Right atrium auricular region (tissue), 2 donors: ENCODE measurements at places on chromosomes 6 and 20.

GRCh38 chr6:7526755-7527154, 14.7 kb upstream of the DSP start:
- H3K4me1 ChIP-seq, result no peaks in the 10 kb centered on the region
- H3K36me3 ChIP-seq, result no peaks in the 10 kb centered on the region
- H3K4me3 ChIP-seq, result no peak overlapping the region
- no peaks in the 10 kb centered on the region for H3K27me3 ChIP-seq
- H3K27ac ChIP-seq, result no peak overlapping the region
- no peak for DNase-seq

DNA sequence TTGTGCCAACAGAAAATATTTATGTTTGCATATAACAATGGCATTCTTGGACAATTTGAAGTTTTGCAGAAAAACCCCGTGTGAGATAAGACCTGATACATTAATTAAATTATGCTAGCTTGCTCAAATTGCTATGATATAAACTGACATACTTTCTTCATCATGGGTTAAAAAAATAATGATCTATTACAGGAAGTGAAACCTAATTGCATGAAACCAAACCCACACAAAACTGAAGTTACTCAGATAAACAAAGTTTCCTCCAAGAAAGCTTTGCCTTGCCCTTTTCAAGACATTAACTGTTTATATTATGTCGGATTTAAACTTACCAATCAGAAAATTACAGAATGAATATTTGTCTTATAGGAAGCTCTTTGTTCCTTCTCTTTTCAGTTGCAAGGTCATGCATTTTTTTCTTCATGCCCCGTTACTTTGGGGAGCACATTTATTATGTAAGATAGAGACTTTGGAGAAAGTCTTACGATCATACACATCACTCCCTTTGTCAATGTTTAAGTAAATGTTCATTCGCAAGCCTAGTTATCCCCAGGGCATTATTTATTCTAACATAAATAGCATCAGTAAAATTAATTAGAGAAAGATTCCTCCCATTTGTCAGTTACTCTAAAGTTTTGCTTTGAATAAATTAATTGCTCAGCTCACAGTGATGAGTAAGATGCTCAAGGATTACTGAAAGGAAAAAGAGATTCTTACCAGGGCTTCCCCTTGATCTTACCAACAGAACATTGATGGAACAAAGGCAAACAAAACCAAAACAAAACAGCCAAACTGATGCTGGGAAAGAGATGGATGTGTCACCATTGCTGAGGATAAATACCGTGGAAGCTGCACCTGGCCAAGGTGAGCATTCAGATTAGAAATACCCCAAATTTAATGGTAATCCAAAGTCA, 14.8 kb upstream of the TMEM244 start:
- H3K27ac ChIP-seq, result no peak overlapping the region
- H3K36me3 ChIP-seq, result no peaks in the 10 kb centered on the region
- H3K27me3 ChIP-seq, result no peaks in the 10 kb centered on the region
- H3K4me1 ChIP-seq, result no peaks in the 10 kb centered on the region

- H3K4me3 ChIP-seq, result no peak overlapping the region
- no peak overlapping the region for H3K27ac ChIP-seq
- DNase-seq, result no peak
- no peaks in the 10 kb centered on the region for H3K36me3 ChIP-seq
Observed at GRCh38 chr6:82801083-82801482, 264.6 kb downstream of the UBE3D start.

DNA sequence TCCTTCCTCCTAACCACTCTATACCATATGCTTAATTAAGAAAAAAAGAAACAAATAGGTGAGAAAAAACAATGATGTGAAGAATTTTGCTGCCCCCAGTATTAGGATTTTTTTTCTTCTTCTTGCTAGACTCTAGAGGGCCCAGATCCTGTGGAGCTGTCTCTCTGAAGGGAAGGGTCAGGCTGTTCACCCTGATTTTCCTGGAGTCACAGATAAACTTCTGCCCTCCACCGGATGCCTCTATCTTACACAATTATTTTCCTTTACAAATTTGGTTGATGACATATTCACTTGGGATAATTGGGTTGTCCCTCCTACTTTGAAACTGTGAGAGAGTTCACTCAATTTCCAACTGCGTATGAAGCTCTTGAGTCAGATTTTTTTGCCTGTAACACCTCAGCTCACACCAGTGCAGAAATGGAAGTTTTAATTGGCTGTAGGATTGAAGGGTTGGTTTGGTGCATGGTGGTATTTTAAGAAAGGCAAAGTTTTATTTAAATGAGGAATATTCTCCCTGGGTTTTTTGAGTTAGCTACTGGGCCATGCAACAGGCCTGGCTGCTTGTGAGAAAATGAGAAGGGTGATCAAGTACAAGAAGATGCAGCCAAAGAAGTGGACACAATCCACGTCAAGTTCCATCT, 73.7 kb upstream of the ESR1 start:
- no peak overlapping the region for H3K4me3 ChIP-seq
- no peaks in the 10 kb centered on the region for H3K4me1 ChIP-seq
- no peaks in the 10 kb centered on the region for H3K27me3 ChIP-seq
- no peak for DNase-seq

DNA sequence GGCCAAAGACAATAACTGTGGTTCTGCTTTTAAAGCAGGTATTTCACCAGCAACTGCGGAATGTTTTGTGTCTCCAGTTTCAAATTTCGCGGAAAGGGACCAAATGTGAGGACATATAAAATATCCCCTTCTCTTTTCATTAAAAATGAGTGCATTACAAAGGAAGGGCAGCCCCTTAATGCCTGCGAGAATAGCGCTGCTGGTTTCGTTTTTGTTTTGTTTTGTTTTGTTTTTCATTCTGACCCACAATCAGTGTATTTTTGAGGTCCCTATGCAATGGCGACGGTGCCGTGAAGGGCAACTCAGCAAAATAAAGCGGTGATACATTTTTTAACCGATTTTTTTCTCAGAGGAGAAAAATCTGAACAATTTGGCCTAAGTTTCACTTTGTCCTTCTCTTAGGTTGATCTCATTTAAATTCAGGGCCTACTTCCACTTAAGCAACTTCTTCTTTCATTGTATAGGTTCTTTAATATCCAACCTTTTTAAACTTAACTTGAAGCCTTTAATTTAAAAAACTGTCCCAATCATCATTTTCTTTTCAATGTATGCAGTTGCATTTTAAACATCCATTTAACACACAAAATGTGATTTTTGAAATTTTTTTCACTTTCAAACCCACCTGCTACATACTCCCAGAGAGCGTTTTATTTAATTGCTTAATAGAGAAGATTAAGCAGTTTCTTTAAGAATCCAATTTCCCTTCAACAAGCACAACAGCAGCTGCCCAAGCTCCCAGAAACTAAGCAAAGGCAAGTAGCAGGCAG, 2.9 kb upstream of the HIVEP2 start:
- H3K4me3 ChIP-seq, result peak overlapping the region; percentile 92
- no peaks in the 10 kb centered on the region for H3K4me1 ChIP-seq
- no peaks in the 10 kb centered on the region for H3K36me3 ChIP-seq

- H3K4me1 ChIP-seq, result peaks cover 22% of the 10 kb centered on the region
- H3K27ac ChIP-seq, result no peak overlapping the region
- H3K36me3 ChIP-seq, result no peaks in the 10 kb centered on the region
- no peak for DNase-seq
Observed at GRCh38 chr6:5295623-5296022, 34.3 kb downstream of the FARS2 start.

DNA sequence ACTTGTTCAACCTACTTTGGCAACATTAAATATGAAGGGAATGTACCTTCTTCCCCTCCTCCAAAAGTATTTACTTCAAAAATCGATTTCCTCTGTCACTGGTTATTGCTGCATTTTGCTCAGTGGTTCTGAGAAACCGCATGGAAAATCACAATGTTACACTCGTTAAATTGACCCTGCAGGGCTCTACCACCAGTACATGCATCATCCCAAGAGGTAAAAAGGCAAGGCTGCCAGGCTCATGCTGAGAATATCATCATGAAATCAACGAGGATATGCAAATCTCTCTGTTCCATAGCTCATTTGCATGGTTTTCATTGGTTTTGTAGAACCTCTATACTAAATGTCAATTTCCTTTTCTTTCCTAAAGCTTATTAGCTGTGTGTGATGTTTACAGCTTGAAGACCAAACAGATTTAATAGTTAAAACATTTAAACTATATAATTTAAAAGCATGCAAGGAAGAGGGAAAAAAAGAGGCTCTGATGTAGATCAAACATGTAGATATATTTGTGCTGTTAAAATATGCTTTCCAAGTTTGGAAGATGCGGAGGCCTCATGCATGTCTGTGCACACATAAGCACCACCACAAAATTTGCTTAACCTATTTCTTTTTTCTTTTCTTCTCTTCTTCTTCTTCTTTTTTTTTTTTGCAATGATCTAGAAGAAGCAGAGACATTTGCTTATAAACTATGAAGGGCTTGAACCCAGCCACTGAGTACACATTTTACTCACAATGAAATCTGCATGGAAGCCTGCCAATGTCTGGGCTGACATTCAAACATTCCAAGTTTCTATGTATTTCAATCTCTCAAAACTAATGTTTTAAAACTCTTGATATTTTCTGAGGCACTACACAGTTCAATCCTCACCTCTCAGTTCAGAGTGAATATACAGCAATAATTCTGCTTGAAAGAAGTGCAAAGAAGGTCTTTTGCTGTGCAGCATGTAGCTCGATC, 194.0 kb downstream of the GMPR start:
- no peak overlapping the region for H3K27ac ChIP-seq
- no peaks in the 10 kb centered on the region for H3K27me3 ChIP-seq
- H3K4me1 ChIP-seq, result peaks cover 40% of the 10 kb centered on the region
- H3K36me3 ChIP-seq, result no peaks in the 10 kb centered on the region
- peak; percentile 64 for DNase-seq
- no peak overlapping the region for H3K4me3 ChIP-seq

DNA sequence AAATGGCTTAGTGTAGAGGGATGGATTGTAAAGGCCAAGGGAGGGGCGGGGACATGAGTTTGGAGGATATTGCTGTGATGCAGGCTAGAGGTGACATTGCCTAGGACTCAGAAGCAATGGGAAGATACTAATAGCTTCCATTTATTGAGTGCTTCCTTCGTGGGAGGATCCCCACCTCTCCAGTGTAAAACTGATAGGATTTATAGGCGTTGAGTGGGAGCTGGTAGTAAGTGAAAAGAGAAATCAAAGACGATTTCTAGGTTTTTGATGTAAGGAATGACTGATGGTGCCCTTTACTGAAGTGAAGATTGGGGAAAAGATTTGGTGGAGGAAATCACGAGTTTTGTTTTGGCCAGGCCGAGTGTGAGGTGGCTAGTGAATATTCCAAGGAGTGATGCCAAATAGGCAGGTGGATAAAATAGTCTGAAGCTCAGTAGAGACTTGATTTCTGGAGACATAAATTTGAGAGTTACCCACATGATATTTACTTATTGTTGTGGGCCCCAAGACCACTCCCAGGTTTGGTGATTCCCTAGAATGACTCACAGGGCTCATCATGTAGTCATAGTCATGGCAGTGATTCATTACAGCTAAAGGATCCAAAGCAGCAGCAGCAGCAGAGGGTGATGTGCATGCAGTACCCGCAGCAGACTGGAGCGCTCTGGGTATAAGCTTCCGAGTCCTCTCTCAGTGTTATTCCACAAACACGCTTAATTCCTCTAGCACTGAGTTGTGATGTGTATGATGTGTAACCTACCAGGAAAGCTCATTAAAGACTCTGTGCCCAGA, 10.2 kb downstream of the RPRD1B start:
- no peaks in the 10 kb centered on the region for H3K4me1 ChIP-seq
- no peak overlapping the region for H3K27ac ChIP-seq
- no peak for DNase-seq

GRCh38 chr20:1893721-1894470, 1.3 kb upstream of the SIRPA start:
- H3K27me3 ChIP-seq, result no peaks in the 10 kb centered on the region
- peak overlapping the region; percentile 87 for H3K4me3 ChIP-seq
- DNase-seq, result peak; percentile 81
- H3K27ac ChIP-seq, result peak overlapping the region; percentile 96
- no peaks in the 10 kb centered on the region for H3K36me3 ChIP-seq
- H3K4me1 ChIP-seq, result peaks cover 60% of the 10 kb centered on the region

GRCh38 chr6:31202259-31203166, 32.0 kb upstream of the POU5F1 start:
- H3K27ac ChIP-seq, result peak overlapping the region; percentile 75
- no peaks in the 10 kb centered on the region for H3K36me3 ChIP-seq
- H3K4me1 ChIP-seq, result peaks cover 30% of the 10 kb centered on the region
- no peak overlapping the region for H3K4me3 ChIP-seq
- DNase-seq, result no peak
- no peaks in the 10 kb centered on the region for H3K27me3 ChIP-seq

DNA sequence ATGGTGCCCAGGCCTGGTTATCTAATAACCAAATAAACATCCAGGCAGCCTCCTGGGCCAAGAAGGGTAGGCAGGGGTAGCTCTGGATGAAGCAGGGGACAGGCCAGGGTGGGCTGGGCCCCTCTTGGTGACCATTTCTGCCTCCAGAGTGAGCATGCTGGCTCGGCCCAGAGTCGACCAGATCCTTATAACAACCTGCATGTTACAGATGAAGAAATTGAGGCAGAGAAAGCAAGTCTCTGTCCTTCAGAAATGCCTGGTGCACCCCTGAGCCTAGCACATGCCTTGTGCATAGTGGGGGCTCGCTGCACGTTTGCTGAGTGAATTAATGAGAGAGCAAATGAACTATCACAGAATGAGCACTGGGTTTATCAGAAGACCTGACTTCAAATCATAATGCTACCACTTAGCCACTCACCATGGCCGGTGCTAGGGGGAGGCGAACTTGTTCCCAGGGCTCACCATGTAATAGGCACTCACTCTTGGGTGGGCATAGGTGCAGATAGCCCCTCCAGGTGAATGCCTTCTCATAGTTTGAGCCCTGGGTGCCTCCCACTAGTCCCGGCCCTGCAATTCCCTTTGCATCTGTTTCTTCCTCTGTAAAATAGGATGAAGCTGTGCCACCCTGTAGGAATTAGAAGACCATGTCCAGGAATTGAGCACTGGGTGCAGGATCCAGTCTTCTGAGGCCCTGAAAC, 3.8 kb upstream of the APCDD1L start:
- H3K27me3 ChIP-seq, result peaks cover 6% of the 10 kb centered on the region
- H3K27ac ChIP-seq, result no peak overlapping the region
- DNase-seq, result peak; percentile 42
- no peaks in the 10 kb centered on the region for H3K4me1 ChIP-seq
- no peaks in the 10 kb centered on the region for H3K36me3 ChIP-seq

DNA sequence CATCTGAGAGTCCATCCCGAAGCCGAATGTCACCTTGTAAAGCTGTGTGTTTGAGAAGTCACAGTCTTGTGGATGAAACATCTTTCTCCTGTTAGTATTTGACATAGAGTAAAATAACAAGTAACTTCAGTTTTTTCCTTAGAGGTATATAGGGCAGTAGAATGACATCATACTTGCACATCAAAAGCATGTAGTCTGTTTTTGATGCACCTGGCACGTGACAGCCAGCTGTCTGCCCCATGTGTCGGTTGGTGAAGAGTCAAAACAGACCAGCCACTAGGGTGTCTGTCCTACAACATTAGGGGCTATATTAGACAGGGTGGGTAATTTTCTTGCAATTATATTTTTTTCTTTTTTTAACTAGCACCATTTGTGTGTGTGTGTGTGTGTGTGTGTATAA, 70.2 kb downstream of the SNX9 start:
- H3K27ac ChIP-seq, result no peak overlapping the region
- DNase-seq, result no peak
- peaks cover 36% of the 10 kb centered on the region for H3K36me3 ChIP-seq
- H3K4me3 ChIP-seq, result no peak overlapping the region
- H3K4me1 ChIP-seq, result no peaks in the 10 kb centered on the region

GRCh38 chr6:169533301-169534038, 168.4 kb downstream of the WDR27 start:
- no peak for DNase-seq
- H3K4me3 ChIP-seq, result no peak overlapping the region
- H3K27me3 ChIP-seq, result no peaks in the 10 kb centered on the region
- H3K4me1 ChIP-seq, result peaks cover 6% of the 10 kb centered on the region

GRCh38 chr6:64736421-64736950, 970.5 kb downstream of the EYS start:
- H3K4me3 ChIP-seq, result no peak overlapping the region
- no peaks in the 10 kb centered on the region for H3K36me3 ChIP-seq
- no peaks in the 10 kb centered on the region for H3K4me1 ChIP-seq
